ENCODE measurements at places on chromosomes 7 and 10.
A peak's percentile ranks its signal among the peaks of the same experiment; 100 is the strongest.

GRCh38 chr7:41907444-41907843, 204.6 kb upstream of the INHBA start:
- DNase-seq = no peak

GRCh38 chr7:117875566-117875965, 2.3 kb upstream of the CTTNBP2 start:
- no peak for DNase-seq

DNA sequence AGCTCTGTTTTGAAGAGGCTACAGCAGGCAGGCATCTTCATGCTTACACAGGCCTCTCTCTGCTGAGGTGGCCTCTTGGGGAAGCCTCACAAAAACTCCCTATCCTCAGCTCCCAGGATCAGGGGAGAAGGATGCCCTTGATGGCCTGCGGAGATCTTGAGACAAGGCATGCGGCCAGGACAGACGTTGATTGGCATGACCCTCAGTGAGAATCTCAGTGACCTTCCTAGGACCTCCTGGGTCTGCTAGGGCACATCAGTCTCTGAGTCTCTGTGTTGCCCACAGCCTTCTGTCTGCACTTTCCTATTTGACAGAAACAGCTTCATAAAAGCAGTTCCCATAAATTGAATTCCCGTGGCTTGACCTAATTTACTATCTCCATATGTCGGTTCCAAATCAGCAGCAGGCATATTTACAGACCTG, 1005.8 kb upstream of the C7orf33 start:
- DNase-seq = no peak

DNA sequence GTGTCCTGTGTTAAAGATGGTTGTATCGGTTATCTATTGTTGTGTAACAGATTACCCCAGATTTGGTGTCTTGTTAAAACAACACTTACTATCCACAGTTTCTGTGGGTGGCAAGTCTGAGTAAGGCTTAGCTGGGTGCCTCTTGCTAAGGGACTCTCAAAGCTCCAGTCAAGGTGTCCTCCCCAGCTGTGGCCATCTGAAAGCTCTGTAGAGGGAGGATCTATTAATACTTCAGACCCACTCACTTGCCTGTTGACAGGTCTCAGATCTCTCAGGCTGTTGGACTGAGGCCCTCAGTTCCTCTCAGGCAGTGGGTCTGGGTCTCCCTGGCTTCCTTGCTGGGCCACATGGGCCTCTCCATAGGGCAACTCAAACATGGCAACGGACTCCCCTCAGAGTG, 19.6 kb downstream of the ARID5B start:
- DNase-seq = no peak

DNA sequence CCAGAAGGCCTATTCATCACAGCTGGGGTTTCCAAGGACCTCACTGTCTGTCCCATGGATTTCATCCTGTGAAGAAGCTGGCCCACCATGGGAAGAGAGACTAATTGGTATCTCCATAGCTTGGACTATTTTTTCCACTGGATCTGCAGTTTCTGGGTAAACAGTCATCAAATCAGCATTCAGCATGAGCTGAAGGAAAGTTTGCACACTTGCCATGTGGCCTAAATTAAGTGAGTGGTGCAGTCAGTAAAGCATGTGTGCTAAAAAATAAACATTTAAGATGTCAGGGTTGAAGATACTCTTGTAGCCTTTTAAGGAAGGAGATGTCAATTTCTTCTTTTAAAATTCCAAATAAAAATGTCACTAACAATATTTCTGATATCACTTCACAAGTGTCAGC, 381.1 kb upstream of the ZMIZ1 start:
- DNase-seq = no peak

GRCh38 chr7:151844071-151844824, 32.7 kb downstream of the PRKAG2 start:
- DNase-seq = no peak

- DNase-seq = peak; percentile 5
Observed at GRCh38 chr10:112732277-112732921, 217.6 kb upstream of the TCF7L2 start.

DNA sequence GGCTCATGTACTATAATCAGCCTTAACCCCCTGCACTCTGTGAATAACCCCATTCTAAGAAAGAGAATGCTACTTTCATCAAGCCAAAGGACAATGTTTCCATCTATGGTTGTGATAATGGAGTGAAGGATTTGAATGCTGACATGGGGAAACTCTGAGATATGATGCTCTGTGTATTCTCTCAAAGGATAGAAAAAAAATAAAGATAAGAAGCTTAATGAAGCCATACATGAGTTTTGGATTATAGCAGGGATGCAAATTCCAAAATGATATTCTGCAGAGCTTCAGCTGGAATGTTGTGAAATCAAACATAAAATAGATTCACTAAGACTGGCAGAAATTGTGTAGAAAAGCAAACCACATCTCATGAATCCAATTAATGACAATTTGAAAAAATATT, 1074.1 kb downstream of the XPNPEP1 start:
- no peak for DNase-seq

DNA sequence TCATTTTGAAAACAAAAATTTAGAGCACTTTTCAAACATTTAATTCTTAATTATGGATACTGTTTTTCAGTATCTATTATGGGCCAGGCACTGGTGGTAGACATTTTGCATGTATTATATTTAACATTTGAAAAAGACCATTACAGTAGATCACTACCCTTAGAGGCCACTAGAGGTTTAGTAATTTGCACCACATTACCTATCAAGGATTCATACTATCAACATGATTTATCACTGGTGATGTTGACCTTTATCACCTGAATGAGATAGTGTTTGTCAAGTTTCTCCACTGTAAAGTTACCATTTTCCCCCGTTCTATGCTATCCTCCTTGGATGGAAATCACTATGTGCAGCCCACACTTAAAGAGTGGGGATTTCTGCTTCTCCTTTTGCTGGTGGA, 4.4 kb upstream of the SNX13 start:
- no peak for DNase-seq

DNA sequence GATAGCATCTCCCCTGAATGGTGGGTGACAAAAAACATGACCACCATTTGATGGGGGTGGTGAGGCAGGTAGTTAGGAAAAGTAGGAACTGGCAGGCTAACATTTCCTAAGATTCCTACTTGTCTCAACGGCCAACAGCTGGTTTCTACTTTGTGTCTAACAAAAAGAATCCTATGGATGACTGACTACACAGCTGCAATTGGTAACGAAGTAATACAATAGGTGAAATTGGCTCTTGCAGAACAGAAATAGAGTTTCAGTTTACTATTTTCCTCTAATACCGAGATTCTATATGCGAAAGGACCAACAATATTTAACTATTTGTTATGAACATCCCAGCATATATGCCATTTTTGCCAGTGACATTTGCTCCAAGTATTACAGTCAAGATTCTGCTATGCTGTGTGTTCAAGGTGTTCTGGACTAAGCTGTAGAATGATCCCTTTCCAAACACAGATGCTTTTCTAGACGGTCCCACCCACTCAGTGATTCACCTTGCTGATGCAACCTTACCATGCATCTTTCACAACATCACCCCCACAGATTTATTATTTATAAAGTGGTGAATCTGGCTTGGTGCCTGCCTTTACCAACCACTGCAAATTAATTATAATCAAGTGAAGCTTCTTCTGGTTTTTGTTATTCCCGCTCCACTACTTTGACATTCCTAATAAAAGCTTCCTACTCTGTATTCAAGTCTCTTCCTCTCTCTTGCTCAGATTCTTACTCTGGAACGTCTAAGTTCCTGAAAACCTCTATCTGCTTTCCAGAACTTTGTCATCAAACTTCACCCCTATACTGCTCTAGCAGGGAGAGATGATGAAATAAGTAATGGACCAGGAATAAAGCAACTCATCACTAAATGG, 16.8 kb downstream of the BBIP1 start:
- DNase-seq = no peak

DNA sequence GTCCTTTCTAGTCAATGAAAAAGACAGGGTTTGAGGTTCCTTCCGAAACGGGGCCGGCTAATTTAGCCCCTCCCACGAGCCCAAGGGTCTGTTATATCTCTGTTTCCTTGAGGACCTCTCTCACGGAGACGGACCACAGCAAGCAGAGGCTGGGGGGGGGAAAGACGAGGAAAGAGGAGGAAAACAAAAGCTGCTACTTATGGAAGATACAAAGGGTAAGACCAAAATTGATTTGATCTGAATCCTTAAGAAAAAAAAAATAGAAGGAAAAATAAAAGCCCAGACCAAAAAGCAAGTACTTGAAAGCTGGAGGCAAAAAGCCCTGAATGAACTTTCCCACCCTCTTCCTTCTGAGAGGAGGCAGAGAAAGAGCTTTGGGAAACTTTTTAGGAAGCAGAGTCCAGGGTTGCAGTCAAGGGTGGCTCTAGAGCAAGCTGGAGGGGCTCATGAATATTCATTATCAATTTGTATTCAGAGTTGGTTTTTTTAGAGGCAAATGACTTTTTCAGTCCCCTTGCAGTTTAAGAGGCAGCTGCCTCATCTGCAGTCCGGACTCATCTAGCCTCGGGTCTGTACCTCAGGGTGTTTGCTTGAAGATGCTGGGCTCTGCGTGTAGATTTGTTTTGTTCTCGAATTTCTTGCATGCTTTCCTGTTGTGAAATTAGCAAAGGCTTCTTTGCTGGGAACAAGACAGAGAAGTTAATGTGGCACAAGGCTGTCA, at the start of gene ENTPD1:
TSS of gene ENTPD1 (plus strand) at position 123 of the 721 bp plus-strand sequence. CDS start at position 200, 77 bp downstream.
- no peak for DNase-seq

DNA sequence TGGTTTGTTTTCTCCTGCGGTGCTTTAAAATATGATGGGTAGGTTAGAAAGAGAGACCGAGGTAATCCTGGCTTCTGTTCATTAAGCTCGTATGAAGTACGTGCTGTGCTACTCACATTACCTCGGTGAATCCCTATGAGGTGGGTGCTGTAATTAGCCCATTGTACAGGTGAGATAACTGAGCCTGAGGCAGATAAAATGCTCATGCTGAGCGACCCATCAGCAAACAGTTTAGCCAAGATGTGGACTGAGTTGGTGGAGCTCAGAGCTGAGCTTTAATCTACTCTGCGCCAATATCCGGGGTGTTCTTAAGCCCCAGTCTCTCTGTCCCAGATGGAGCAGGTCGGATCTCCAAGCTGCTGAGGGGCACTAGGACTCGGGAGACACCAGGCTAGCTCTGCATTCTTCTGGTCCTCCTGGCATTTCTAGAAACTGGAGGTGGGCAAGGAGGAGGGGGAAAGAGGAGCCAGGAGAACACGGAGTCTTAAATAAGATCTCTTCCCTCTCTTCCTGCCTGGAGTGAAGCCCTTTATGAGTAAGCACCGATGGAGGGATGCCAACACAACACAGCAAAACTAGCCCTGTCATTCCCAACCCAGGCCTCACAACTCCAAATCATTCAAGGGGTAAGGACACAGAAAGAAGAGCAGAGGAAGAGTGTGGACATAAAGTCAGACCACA, 458.5 kb downstream of the KCNMA1 start:
- DNase-seq = no peak

DNA sequence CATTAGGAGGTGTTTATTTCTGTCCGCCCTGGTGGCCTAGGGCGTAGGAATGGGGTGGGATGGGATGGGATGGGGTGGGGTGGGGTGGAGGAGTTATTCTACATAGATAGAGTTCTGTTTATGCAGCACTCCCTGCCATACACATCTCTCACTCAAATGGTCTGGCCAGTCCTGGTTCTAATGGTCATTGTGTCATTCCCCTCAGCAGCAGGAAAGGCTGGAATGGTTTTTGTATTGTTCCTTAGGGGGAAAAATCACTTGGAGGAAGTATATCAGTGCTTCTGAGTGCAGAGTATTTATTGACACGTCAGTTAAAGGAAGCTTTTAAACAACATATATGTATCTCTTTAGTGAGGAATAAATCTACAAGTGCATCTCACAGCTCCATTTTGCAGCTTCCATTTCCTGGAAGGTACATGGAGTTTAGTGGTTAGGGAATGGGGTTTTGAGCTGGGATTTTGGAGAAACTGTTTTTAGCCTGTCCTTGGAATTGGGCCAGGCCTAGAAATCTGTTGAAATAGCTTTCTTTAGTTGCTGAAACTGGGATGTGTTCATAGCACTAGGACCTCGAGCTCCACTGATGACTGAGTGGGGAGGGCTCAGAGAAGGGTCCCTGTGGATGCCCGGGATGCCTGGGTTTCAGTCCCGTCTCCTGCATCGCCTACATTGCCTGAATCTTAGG, 8.3 kb downstream of the TSPAN14 start:
- DNase-seq = no peak

- DNase-seq = no peak
Observed at GRCh38 chr10:64112701-64113355, 591.6 kb downstream of the REEP3 start.

GRCh38 chr7:39855325-39855674, 94.8 kb upstream of the CDK13 start:
- DNase-seq = no peak

GRCh38 chr7:7641129-7641663, 644 bp downstream of the UMAD1 start:
- no peak for DNase-seq

- no peak for DNase-seq
Observed at GRCh38 chr10:73818402-73818801, 7.0 kb upstream of the NDST2 start.

- no peak for DNase-seq
Observed at GRCh38 chr10:18364987-18365775, 225.0 kb downstream of the CACNB2 start.

- no peak for DNase-seq
Observed at GRCh38 chr7:30918676-30919075, 7.0 kb downstream of the AQP1 start.

- no peak for DNase-seq
Observed at GRCh38 chr10:67072654-67073053, 146.8 kb downstream of the LRRTM3 start.

DNA sequence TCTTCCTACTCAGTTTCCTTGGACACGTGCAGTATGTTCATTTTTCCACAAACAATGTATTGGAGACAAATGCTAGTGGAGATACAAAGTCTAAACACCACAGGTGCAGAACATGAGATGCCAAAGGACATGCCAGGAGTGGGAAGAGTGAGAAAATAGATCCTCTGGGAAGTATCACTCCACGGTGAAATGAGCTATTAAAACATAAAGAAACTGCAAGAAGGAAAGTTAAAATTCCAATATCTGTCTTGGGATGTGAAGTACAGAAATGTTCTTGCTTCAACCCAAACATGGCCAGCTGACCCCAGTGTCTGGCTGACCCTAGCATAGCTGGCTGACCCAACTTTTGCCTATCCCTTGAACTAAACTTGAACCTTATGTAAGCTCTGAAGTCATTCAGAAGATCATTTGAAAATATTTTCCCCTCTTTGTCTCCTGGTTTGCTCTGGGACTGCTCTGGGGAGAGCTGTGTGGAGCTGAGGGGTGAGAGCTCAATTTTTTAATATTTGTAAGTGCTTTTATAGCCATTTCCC, 59.5 kb downstream of the FZD1 start:
- no peak for DNase-seq

- no peak for DNase-seq
Observed at GRCh38 chr7:134710854-134711624, 64.4 kb downstream of the BPGM start.

- DNase-seq = no peak
Observed at GRCh38 chr7:134891262-134891695, 95.0 kb upstream of the AGBL3 start.

GRCh38 chr10:13820964-13821337, 234.2 kb downstream of the PRPF18 start:
- DNase-seq = no peak

- DNase-seq = no peak
Observed at GRCh38 chr10:99528494-99529441, 4.0 kb upstream of the NKX2-3 start.

Data from NCI-H2107 (cell line).